ENCODE measurements at places on chromosomes 13 and 19.

DNA sequence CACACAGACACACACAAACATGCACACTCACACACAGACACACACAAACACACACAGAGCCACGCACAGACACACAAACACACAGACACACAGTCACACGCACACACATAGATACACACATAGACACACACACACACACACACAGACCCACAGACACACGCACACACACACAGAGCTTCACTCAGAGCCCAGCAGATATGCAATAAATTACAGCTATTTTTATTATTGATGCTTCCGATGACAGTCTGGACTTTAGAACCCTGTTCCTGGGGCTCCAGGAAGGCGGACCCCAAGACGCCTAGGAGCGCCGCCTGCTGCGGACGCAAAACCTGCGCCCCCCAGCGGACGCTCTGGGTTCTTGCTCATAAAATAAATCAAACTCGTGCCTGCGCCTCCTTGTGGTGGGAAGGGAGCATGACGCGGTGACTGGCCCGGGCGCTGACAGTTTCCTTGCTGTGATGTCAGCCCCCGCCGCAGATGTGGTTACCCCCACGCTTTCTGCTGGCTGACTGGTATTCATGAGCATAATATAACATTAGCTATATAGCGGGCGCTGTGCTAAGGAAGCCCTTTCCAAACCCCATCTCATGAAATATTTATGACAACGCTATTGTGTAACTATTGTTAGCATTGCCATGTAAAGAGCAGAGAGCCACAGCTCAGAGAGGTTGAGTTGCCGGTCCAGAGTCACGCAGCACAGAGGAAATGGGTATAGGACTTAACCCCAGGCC is 64.4 kb upstream of the TM9SF2 start:
- peak; percentile 82 for DNase-seq

DNA sequence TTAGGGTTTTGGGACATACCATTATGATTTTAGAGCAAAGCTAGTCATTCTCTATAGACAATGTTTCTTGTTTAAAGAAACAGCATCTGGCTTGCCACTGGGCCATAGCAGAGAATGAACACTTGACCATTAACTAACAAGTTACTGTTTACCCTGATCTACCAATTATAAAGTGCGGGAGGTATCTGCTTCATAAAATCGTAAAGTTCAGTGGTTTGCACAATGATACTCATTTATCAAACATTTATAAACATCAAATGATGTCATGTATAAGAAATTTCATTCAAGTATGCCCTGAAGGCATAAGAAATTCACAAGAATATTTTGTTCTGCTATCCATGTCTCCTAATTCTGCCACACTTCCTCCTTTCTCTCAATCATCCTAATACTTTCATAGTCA is 139.2 kb downstream of the PCDH20 start:
- no peak for DNase-seq

GRCh38 chr19:44607049-44607448 is 6.3 kb upstream of the IGSF23 start:
- no peak for DNase-seq

- DNase-seq = no peak
Observed at GRCh38 chr19:49599378-49600295, 8.7 kb downstream of the PRR12 start.
